ENCODE measurements at places on chromosomes 6 and 20.

DNA sequence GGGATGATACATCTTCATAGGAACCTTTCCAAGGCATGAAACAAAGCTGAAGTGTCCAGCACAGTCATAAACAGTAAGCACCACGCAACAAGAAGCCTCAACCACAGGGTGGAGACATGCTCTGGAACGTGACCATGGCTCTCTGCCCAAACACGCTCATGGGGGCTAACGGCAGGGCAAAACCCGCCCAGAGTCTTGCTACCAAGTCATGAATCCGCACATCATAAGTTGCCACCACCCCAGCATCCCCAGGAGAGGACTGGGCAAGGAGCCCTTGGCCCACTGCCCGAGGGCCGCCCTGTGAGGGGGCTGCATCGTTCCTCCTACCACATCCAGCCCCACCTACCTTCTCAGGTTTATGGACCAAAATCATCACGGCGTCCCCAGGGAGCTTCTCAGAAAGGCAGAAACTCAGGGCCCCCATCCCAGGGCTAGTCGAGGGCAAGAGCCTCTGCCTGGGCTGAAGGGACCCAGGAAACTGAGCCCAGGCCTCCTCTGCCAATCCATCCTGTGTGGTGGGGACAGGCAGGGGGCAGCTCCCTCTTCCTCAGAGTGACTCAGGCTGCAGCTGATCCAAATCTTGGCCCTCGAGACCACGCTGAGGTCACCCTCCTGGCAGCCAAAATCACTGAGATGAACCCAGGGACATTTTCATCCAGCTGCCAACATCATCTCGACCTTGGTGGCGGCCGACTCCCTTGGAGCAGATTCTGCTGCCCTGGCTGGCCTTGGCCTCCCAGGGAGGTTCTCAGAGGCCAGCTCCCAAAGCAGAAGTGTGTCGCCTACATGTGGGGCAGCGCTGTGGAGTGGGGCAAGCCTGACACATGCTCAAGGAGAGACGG lies 42.6 kb downstream of the BMP7 start:
- DNase-seq, result no peak

- no peak for DNase-seq
Observed at GRCh38 chr6:91796603-91797002, 1209.7 kb upstream of the MAP3K7 start.

- no peak for DNase-seq
Observed at GRCh38 chr6:163719028-163719742, 304.7 kb downstream of the QKI start.

DNA sequence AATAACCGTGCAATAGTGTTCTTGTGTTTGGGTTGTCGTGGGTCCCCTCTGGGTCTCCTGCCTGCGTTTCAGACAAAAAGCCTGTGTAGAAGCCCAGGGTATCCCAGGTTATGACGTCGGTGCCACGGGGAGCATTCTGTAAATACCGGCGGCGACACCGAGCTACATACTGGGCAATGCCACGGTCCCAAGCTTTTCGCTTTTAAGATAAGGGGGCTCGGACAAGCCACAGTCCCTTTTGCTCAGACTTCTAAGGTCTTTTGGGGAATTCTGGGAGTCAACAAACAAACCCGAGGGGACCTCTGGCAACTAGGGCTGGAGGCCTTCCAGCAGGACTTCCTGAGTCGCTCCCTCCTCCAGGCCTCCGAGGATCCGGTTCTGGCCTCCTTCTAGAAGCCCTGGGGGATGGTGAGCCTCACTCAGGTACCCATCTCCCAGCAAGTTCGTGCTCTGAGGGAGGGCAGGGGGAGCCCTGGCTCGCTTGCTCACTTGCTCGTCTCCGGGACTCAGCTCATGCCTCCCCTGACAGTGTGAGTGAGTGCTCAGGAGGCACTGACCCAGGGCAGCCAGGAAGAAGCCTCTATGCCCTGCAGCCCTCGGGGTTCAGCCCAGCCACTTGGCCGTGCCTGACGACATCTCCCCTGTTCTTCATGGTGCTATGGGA lies 62.4 kb upstream of the MRPS10 start:
- DNase-seq, result no peak

GRCh38 chr6:74283532-74283931 lies 587.5 kb downstream of the CD109 start:
- no peak for DNase-seq

DNA sequence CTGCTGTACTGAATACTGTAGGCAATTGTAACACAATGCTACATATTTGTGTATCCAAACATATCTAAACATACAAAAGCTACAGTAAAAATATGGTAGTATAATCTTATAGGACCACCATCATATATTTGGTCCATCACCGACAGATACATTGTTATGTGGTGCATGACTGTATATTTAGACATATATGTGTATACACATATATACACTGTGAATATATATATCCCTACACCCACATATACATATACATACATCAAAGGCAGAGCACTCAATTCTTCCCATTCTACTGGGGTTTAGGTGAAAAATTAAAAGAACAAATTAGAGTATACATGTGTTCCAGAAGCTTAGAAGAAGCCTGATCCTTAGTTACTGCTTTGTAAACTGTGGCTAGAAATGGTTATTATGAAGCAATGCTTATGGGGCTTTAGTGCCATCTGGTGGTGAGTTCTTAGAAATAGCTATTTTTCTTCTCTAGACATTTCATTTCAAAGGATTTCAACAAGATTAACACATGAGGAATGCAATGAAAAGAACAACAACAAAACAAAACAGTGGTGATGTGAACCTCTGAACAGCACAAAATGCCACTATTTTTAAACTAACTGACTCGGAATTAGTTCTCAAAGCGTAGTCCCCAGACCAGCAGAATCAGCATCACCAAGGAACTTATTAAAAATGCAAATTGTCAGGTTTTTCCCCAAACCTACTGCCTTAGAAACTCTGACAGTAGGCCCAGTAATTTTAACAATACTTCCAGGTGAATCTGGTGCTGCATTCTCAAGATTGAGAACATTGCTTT lies 38.0 kb downstream of the PKHD1 start:
- DNase-seq, result no peak

All from activated CD4-positive, alpha-beta T cell treated with anti-CD3 and anti-CD28 coated beads for 4 hours (primary cell).